ENCODE measurements at places on chromosomes 1 and 21.

DNA sequence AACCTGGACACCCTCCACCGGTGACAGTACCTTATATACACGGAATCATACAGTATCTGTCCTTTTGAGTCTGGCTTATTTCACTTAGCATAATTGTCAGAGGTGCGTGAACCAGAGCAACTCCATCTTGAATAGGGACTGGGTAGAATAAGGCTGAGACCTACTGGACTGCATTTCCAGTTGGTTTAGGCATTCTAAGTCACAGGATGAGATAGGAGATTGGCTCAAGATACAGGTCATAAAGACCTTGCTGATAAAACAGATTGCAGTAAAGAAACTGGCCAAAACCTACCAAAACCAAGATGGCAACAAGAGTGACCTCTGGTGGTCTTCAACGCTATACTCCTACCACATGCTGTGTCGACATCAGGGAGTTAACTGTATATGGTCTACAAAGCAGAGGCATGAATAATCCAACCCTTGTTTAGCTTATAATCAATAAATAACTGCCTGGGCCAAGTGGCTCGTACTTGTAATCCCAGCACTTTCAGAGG, 1.4 kb upstream of the FDPS start:
- no peak for DNase-seq

DNA sequence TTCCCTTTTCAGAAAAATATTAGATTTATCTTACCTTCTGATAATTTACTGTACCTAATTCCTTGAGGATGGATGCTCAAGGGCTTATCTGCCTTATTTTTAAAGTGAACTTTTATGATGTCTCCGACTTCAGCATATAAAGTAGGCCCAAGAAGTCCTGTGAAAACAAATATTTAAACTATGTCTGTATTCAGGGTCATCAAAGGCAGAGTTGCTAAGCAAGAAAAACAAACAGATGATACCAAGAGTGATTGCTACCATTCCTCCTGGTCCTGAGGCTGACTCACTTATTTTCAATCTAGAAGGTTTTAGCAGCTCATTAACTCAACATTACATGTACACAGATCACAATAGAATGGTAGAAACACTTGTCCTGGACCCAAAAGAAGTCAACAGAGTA, 14.1 kb downstream of the F5 start:
- no peak for DNase-seq

DNA sequence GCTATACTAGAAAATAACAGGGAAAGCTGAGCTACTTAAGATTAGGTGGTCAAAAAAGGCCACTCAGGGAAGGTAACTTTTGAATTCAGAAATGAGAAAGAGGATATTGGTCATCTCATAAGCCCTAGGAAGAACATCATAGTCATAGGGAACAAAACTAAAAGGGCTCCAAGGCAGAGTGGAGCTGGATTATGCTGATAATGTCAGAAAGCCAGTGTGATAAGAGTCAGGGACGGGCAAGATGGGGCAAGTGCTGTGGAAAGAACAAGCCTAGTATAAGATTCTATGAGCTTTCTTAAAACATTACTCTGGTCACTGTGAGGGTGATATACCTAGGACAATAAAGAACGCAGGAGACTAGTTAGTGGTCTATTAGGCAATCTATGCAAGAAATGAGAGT, 106.6 kb downstream of the DUSP10 start:
- no peak for DNase-seq

GRCh38 chr1:111875640-111876039, 113.8 kb downstream of the KCND3 start:
- no peak for DNase-seq

- DNase-seq, result no peak
Observed at GRCh38 chr1:240475832-240476231, 136.1 kb downstream of the GREM2 start.

DNA sequence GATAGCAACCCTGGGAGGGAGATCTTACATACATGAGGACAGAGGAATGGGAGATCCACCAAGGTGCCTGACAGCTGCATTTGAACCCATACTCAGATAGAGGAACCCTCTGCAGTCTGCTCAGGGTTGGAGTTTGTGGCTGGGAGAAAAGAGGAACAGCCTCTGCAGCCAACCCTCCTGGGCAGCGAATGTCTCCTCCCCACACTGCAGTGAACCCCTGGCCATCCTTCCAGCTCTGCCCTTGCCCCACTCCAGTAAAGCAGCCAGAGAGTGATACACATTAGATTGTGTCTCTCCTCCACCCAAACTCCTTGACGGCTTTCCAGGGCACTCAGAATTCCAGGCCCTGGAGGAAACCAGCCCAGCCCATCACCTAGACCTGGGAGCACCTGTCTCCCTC, 137.7 kb downstream of the RUNX1 start:
- no peak for DNase-seq

GRCh38 chr1:205313563-205314308, 7.8 kb downstream of the NUAK2 start:
- DNase-seq, result no peak

- DNase-seq, result no peak
Observed at GRCh38 chr1:2248127-2248826, 20.2 kb downstream of the SKI start.

DNA sequence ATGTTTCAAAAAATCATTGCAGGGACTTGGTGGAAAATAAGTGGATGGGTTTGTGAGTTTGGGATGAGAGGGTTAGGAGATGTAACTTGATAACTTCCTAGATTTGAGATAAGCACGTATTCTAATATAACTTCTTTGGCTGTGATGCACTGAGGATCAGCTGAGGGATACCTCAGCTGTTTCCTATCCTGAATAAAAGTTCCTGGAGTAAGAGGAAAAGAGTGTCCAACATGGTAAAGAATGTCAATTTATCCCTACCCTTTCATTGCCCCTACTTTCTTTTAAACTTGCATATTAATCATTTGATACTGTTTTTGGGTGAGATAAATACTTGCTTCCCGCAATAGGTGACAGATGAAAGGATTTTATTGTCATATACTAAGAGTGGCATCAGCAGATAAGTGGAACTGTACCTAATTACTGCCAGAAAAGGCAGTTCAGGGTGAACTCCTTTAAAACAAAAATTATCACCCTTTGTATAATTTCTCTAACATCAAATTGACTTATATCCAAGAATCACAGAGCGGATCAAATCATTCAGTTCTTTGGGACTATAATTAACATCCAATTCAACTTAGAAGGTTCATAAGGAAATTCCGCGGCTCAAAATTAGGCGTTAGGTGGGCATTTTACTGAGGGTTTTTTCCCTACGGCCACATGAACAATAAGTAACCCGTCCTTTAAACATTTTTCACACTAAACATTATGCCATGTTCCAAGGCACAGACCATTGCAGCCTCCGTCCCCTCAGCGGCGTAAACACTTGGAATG, 1.4 kb upstream of the SUCO start:
- DNase-seq, result no peak

Measured in renal cortex interstitium (tissue), 15 donors.